GM23248 (cell line): ENCODE measurements at places on chromosomes 1 and 21.

DNA sequence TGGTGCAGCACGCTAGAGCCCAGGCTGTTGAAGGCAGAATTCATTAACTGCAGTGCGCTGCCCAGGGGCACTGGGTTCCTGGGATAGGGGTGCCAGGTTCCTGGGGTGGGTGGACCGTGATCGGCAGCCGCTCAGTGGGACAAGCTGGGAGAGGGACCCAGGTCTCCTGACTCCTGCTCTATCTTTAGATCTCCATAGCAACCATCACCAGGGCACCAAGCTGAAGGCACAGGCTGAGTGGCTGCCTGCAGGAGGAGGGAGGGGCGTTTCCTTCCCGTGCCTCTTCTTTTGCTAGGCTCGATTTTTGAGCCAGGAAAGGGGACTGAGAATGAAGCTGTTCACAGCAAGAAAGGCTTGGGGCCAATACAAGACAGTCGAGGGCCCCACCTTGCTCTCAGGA, 20.9 kb upstream of the CDCP2 start:
- no peak for DNase-seq

- peak; percentile 56 for DNase-seq
Measured at GRCh38 chr1:24276791-24277190, 42.4 kb upstream of the GRHL3 start.

- DNase-seq: no peak
Measured at GRCh38 chr1:200041337-200042118, 14.0 kb downstream of the NR5A2 start.

DNA sequence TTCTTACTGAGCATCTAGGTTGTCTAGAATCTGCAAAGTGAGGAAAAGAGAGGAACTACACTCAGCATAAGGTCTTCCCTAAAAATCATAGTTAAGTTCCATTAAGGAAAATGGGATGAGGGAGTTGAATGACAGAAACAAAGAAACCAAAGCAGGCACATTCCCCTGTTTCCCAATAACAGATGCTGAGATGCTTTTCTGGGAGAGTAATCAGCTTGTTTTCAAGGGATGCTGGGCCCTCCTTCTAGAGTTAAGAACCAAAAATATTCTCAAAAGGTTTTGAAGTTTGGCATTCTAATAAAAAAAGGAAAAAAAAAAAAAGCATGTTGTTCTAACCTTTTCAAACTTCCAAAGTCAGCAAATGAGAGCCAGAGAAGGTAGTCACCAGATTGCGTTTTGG, 105.2 kb upstream of the ZNF648 start:
- DNase-seq: no peak

- peak; percentile 74 for DNase-seq
Measured at GRCh38 chr1:200670242-200671118, 773 bp upstream of the DDX59 start.

GRCh38 chr21:32203877-32204480, 74.9 kb downstream of the MIS18A start:
- DNase-seq: no peak

DNA sequence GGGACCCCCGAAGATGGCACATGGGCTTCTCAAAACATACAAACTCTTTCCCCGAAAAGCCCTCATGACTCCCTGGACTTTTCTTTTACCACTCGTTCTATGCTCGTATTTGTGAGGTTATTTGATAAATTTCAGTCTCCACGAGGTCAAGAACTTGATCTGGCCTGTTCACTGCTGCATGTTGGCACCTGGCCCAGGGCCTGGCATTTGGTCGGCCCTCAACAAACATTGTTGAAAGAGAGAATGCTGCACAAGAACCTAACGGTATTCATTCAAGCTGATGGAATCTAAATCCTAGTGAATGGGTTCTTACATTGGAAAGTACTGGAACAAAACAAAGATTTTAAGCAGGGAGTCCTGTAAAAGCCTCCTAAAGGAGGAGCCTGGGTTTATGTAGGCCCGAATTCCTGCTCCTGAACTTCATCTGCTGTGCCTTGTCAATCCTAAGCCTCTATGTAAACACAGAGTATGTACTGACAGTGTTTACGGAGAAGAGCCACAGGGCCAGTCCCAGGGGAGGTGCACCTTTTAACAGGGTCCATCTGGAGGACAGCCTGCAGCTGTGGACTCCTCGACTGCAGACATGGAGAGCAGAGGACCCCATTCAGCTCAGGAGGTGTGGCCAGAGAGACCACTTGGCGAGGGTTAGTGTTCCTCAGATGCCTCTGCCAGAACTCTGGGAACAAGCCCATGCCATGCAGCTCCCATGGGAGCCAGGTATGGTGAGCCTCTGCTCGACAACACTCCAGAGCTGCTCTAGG, 46.9 kb downstream of the L1TD1 start:
- DNase-seq: no peak

- DNase-seq: no peak
Measured at GRCh38 chr1:53415432-53415831, 43.8 kb upstream of the DMRTB1 start.

DNA sequence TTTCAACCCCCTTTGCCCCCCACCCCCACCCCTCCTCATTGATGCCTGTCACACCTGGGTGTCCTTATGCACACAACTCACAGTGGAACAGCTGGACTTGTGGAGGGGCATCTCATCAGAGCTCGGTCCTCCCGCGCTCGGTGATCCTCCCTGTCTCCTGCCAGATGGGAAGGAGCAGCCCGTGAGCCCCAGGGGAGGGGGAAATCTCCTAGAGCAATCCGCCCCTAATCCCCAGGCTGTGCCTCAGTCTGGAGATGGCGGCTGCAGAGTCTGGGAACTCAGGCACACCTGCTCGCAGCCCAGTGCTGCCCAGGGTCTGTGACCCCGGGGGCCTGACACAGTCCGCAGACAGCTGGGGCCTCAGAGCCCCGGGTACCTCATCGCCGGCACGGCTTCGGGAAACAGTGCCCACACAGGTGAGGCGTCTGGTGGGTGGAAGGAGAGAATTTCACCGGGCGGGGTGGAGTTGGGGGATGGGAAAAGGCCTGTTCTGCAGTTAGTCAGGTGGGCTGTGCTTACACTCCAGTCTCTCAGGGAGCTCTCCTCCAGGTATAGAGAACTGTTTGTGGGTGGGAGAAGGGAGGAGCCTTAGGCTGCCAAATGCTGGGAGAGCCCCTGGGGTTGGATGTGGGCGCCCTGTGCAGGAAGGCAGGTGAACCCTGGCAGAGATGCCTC, 29.3 kb downstream of the TMCC2 start:
- no peak for DNase-seq

- DNase-seq: no peak
Measured at GRCh38 chr1:228420968-228421826, 4.5 kb upstream of the TRIM17 start.

DNA sequence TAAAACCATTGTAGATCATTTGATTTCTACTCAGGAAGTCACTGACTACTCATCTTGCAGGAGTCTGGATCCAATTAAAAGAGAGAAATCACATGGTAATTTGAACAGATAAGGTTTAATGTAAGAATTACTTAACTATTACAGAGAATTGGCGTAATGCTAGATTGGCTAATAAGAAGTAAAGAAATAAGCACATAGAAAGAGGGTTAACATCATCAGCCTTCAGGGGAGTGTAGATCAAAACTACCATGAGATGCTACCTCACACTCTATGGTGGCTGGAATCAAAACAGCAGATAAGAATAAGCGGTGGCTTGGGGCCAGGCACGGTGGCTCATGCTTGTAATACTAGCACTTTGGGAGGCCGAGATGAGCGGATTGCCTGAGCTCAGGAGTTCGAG, 11.7 kb downstream of the ST3GAL3 start:
- peak; percentile 76 for DNase-seq

- peak; percentile 76 for DNase-seq
Measured at GRCh38 chr21:45975020-45975666, 6.4 kb upstream of the COL6A1 start.

DNA sequence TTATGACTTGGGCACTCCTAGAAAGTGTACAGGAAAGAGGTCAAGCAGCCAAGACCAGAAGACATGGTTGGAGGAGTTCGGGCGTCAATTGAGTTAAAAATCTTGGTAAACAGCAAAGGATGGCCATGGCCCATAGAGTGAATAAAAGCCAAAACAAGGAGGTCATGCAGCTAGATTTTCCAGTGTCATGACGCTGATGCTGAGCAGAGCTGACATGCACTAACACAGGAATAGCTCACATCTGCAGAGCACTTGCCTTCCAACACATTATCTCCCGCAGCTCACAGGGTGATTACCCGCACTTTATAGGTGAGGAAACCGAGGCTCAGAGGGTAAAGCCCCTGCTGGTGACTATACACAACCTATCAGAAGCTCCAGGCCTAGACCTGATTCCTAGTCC, 49.7 kb downstream of the TRABD2B start:
- DNase-seq: no peak

- no peak for DNase-seq
Measured at GRCh38 chr21:29581393-29581792, 282.7 kb downstream of the BACH1 start.

GRCh38 chr1:47298025-47298699, 15.8 kb downstream of the STIL start:
- peak; percentile 24 for DNase-seq

DNA sequence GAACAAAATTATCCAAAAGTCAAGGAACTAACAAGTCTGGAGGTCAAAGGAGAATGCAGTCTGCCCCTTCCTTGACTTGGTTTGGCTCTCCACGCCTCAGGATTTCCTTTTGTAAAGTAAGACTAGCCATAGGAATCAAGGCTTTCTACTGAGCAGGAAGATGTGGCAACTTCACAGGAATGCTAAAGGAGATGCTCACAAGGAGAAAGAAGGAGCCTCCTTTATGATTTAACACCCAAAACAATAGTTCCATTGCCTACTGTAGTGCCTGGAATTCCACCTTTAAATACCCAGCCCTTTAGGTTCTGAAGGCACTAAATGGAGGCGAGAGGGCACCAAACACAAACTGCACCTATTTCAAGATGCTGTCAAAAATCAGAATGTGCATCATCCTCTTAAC, 176.3 kb upstream of the NFIA start:
- DNase-seq: no peak

DNA sequence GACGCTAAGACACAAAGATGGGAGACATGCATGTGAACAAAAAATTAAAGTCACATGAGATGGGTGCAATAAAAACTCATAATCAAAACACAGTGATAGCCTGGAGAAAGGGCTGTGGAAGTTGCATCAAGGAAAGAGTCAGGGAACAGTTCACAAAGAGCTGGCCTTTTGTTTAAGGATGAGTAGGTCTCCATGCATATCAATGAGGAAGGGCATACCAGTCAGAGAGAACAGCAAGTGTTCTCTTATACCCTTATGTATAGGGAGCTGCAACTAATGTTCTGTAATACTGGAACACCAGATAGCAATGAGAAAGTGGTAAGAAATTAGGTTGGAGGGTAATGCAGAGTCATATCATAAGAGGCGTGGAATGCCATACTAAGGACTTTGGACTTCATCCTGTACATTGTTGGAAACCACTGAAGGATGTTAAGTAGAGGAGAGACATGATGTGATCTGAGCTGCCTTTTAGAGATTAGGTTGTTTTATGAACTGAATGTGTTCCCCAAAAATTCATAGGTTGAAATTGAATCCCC, 46.7 kb upstream of the SAMD13 start:
- DNase-seq: no peak

GRCh38 chr1:54218883-54219687, 19.1 kb downstream of the MRPL37 start:
- DNase-seq: peak; percentile 22

DNA sequence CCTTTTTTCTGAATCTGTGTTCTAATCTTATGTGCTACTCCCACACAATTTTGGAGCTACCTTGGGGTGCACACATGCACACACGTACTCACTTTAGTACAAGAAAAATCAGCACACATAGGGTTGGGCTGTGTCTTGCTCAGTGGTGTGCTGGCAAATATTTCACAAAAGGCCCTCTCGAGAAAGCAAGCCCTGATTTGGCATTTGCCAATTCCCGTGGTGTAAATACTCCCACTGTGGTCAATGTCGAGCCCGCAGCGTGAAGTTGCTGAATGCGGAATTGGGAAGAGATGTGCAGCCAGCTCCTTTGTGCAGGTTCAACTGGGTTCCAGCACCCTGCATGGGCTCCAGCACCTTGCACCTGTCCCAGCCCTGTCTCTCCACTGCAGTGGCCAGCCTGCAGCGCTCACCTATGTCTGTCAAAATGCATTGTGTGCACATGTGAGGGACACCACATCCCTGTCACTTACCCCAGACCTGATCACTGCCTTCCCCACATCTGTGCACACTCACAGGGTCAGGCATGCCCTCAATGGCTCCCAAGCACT, 78.4 kb upstream of the WNT4 start:
- no peak for DNase-seq

DNA sequence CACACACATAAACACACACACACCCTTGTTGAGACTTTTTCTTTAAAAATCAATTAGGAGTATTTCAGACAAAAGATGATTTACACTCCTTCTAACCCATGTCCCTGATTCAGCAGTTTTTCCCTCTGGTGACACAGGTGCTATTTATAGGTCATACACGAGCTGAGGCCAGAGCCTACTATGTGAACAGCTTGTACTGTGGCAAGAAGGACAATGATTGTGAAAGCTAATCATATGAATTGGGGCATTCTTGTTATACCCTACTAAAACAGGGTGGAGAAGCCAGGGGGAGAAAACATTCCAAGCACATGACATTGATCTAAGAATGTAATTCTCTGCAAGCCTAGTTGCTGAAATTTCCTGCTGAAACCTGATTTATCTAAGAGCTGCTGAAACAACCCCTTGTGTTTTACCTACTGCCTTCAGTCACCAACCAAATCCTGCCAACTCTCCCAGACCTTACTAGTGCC, 60.3 kb downstream of the XCL1 start:
- DNase-seq: peak; percentile 76

DNA sequence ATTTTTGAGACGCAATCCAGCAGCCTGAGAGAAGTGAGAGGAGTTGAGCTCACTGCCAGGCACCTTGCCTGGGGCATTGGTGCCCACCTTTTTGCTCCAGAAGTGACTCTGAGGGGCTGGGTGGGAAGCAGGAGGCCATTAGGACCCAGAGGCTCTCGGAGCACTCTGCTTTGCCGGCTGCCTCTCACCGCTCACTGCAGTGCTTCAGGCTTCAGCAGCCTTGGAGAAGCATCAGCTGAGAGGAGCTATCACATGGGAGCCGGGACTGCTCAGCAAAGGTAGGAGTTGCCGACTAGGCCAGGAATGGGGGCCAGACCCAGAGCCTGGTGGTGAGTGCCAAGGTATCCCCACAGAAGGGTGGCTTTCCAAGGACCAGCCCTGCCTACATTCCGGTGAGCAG, at the start of gene GPR61:
Gene GPR61, plus strand, starts transcription at position 197 of the 400 bp plus-strand sequence. CDS start 3,151 bp downstream, outside the sequence.
- DNase-seq: no peak

GRCh38 chr1:37997256-37998088, 7.7 kb upstream of the SF3A3 start:
- DNase-seq: no peak
